ENCODE measurements at places on chromosomes 11 and 22. TPM values are rescaled to one million over a fixed set of nuclear protein-coding genes. Genes with fewer than 3 reads are reported as not detected.

The MLC1 gene
- 0.25 TPM for total RNA-seq

The BTBD18 gene
- not detected for total RNA-seq

The LINC01488 gene
- not detected for total RNA-seq

The GLYAT gene
- not detected for total RNA-seq

The ANGPTL5 gene
- not detected for total RNA-seq

The HTR3B gene
- not detected for total RNA-seq

The TTC28 gene
- total RNA-seq, result 0.74 TPM

The GLB1L2 gene
- total RNA-seq, result 2.4 TPM

The OR5B21 gene
- 0.37 TPM for total RNA-seq

The FAM168A gene
- 28.9 TPM for total RNA-seq

The RFPL3 gene
- total RNA-seq, result not detected

The SCGB1A1 gene
- total RNA-seq, result not detected

The RAPSN gene
- 0.50 TPM for total RNA-seq

The OTOG gene
- not detected for total RNA-seq

The PHOX2A gene
- not detected for total RNA-seq

All from activated CD4-positive, alpha-beta T cell treated with anti-CD3 and anti-CD28 coated beads, Interleukin-2, amount 10 ng/mL, durations not matched to agents 7 days and 5 days (primary cell).